Stimulated activated naive CD4-positive, alpha-beta T cell treated with Interleukin-2 at 50 U/mL for 16 hours (primary cell): ENCODE measurements at places on chromosomes 4 and X.

DNA sequence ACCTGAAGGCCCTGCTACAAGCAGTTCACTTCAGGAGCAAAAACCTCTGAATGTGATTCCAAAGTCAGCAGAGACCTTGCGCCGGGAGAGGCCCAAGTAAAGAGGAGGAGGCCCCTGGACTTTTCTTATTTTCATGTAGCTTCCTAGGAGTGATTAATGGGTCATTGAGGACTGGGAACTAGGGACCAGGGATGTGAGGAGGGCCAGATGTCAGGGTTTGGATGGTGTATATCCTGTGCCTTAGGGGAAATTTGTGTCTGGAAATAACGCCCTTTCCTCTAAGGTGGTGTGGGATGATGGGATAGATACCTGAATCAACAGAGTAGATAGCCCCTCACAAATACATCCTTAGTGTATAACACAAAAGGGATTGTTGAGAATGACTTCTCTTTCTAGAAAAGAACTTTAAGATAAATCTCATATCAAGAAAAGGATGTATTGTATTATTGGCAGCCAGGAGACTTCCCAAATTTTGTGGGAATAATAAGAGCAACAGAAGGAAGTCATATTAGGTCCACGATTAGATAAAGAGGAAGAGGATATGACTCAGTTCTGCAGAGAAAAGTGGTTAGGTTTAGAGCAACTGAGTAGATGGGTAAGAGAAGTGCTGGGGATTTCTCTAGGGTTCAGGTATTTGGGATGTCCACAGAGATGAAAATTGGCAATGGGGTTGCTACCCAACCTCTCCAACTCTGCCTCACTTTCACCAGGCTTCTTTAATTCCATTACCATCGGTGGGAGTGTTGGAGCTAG is 1.1 kb downstream of the ITGB1BP2 start:
- DNase-seq = no peak

DNA sequence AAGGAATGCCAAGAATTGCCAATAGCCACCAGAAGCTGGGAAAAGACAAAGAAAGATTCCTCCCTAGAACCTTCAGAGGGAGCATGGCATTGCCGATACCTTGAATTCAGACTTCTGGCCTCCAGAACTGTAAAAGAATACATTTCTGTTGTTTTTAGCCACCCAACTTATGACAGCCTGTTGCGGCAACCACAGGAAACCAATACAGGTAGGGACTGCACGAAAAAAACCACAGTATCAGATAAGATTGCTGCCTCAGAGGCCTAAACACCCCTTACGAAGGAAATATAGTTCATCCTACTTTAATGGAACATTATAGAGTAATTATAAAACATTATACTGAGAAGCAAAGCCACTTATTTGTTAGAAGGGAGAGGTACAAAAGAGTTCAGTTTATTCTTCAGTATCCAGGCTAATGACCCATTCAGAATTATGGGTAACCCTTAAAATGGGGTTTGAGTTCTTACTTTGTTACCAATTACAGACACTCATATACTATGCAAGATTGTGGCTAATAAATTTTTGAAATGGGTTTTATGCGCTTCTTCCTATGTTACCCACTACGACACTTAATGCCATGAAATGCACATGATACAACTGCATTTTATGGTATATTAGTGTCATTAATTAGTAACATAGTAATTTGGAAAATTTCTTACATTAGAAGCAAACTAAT is 37.4 kb upstream of the SMIM10L2A start:
- peak; percentile 20 for DNase-seq

- DNase-seq = peak; percentile 44
Observed at GRCh38 chrX:46325312-46325877, 219.8 kb downstream of the ZNF674 start.

DNA sequence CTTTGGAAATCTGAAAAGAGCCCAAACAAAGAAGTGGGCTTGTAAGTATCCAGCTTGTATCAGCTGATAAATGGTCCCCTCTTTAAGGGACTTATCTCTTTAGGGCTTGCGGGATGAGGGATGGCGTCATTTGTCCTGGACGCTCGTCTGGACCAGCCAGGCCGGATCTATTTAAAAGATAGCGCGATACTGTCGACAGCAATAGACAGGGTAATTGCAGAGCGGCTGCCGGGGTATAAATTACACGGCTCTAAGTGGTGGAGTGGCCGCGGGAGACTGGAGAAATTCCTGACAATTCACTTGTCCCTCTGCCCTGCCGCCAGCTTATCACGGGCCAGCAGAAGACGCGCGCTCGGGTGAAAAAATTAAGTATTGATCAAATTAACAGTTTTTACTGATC is 90.7 kb downstream of the FAM53A start:
- no peak for DNase-seq

DNA sequence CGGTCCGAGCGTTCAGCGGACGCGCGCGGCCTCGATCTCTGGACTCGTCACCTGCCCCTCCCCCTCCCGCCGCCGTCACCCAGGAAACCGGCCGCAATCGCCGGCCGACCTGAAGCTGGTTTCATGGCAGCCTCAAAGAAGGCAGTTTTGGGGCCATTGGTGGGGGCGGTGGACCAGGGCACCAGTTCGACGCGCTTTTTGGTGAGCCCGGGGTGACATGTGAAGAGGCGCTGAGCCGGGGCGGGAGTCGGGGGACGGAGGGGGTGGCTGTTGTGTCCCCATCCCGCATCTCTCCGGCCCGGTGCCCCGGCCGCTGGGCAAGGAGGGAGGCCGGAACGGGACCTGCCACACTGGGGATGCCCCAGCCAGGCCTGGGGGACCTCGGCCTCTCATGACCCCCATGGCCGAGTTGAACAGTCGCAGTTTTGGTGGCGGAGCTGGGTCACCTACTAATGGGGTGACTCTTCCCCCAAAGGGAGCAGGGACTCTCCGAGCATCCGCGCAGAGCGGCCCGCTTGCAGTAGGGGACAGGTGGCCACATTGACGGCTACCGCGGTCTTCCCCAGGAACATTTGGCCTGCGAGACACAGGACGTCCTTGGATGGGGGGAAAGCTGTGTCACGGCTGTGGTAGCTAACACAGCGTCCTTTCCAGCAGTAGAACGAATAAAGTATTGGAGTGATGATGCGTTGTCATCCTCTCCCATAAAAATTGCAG is at the start of gene GK:
TSS of gene GK (plus strand) at position 9 of the 717 bp plus-strand sequence. CDS start at position 124, 115 bp downstream.
- peak; percentile 46 for DNase-seq

DNA sequence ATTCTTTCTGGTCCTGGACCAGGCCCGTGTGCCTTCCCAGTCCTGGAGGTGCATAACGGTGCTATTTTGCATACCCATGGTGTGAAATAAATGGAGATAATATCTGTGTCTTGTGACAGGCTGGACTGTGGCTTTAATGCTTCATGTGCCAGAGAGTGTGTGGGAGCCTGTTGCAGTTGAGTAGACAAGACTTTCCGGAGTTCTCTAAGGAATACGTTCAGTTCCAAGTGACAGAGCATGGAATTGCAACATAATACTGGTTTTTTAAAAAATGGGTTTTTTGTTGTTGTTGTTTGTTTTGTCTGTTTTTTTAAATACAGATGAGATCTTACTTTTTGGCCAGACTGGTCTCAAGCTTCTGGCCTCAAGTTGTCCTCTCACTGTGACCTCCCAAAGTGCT is 74.0 kb downstream of the HPRT1 start:
- DNase-seq = no peak

- no peak for DNase-seq
Observed at GRCh38 chrX:11666164-11666563, 444 bp upstream of the ARHGAP6 start.
